Activated CD4-positive, alpha-beta T cell treated with anti-CD3 and anti-CD28 coated beads for 48 hours (primary cell): ENCODE measurements at places on chromosomes 5 and 9.

GRCh38 chr5:56406221-56406620 lies 173.1 kb upstream of the ANKRD55 start:
- DNase-seq = no peak

- no peak for DNase-seq
Observed at GRCh38 chr5:54457094-54457862, 1.8 kb downstream of the HSPB3 start.

DNA sequence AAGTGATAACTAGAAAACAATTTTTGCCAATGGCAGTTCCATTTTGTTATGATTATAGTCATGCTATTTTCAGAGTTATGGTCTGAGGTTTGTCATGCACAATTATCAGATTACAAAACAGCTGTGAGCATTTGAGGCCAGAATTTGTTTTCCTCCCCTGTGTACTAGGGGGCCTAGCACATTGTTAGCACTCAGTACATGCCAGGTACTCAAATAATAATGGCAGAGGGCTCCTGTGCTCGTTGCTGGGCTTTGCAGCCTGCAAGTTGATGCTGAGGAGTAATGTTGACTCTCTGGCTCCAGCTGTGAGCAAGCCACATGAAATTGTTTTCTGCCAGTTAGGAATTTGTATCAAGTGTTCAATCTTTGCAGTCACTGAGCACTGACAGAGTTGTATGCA lies 6.9 kb downstream of the DNAI1 start:
- no peak for DNase-seq

DNA sequence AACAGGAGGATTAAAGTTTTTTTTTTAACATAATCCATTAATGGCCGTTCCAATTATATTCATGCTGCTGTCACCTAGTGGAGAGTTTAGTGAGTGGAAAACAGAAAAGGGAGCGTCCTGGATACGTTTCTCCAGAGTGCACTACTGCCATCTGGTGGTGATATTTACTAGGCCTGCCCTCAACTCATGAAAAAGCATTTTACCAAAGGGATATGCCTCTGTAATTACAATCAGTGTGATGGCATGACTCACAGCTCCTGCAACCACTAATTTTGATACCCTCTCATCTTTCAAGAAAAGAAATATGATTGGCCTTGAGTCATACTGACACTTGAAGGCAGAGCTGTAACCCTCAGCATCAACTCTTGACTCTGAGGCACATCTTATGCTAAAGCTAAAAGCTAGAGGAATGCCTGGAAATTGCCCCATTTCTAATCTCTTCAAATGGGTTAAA lies 20.1 kb downstream of the MINAR2 start:
- DNase-seq = peak; percentile 79
